GM19239 (cell line): ENCODE measurements at places on chromosomes 2 and 18.

GRCh38 chr2:70442301-70443077 lies 111.1 kb downstream of the TGFA start:
- no peak for DNase-seq

DNA sequence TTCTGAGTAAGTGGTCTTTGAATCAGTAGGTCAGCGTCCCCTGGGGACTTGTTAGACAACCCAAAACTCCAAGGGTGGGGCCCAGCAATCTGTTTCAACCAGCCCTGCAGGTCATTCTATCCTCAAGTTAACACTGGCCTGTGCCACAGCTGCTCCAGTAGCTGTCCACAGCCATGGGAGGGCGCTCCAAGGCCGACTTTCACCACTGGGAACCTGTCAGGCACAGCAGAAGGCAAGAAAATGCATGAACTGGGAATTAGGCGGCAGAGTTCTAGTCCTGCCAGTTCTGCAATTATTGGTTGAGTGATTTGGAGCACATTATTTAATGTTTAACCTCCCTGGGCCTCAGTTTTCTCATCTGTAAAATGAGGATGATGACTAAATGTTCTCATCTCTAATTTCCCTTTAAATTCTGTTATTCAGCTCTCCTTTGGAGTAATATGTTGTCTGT lies 17.4 kb upstream of the MRPL33 start:
- peak; percentile 35 for DNase-seq

- DNase-seq, result no peak
Measured at GRCh38 chr2:102764083-102764482, 2.3 kb downstream of the TMEM182 start.

GRCh38 chr18:47287911-47288585 lies 36.6 kb upstream of the SKOR2 start:
- DNase-seq, result no peak

DNA sequence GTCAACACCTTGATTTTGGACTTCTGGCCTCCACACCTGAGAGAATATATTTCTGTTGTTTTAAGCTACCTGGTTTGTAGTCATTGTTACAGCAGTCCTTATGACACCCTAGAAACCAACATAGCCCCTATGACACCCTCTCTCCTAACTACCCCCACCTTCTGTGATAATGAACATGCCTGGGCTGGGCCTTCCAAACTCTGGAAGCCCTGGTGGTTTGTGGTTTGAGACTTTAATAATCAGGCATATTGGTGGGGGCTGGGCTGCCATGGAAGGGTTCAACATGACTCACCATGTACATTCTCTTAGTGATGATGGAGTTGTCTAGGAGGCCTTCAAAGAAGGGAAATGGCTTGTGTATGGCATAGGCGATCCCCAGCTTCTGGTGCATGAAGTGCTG lies 3.3 kb downstream of the SP110 start:
- no peak for DNase-seq

GRCh38 chr18:13613099-13613498 lies 113.3 kb downstream of the FAM210A start:
- no peak for DNase-seq

GRCh38 chr2:148675708-148676107 lies 31.2 kb downstream of the EPC2 start:
- DNase-seq, result no peak

DNA sequence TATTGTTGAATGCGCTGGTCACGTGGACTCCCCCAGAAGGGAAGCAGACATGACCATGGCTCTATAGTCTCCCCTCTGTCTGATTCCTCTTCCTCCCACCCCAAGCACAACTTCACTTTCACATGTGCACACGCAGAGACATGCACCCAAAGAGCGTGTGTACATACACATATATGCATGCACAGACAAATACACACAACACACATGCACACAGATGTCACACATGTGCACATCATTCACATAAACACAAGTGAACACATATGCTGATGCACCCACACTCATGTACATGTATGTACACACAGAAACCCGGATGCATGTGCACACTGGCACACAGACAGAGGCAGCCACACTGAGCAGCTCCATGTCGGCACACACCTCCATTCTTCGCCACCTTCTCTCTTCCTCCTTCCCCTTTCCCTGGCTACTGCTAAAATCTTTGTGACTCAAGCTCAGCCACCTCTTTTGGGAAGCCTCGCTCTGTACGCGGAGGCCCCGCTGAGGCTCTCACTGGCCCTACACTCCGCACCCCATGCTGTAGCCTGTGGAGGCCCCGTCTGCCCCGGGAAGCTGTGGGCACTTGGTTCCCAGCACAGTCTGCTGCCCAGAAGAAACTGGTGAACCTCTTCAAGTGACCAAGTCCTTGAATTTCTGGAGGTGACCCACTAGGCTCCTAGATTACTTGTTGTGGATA lies 101.6 kb upstream of the TEX51 start:
- DNase-seq, result no peak

GRCh38 chr2:206354129-206354528 lies 79.7 kb downstream of the ZDBF2 start:
- DNase-seq, result no peak

DNA sequence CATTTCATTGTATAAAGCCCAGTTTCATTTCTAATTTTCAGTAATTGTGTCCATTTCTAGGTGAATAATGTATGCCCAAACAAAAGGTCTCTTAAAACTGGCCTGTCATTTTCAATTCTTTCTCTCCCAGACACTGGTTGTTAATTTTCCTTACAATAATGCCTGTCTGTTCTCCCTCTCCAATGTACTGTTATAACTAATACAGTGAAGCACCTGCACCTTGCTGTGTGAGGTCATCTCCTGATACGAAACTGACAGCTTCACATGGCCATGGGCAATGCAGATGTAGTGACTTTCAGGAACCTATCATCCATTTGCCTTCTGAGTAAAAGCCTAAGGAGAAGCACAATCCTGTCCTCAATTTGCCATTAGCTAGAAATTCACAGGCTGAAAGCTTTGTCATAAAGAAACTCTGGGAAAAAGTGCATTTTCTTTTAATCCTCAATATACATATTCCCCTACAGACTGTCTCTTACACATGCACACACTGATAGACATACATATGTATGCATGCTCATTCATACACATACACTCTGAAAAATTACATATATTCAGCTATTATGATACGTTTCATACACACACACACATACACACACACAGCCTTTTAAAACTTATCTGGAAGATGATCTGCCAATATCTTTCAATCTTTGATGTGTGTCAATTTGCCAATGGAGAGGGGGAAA lies 1030.3 kb downstream of the TDRD15 start:
- DNase-seq, result no peak

GRCh38 chr2:191866195-191866594 lies 19.3 kb upstream of the CAVIN2 start:
- no peak for DNase-seq

- no peak for DNase-seq
Measured at GRCh38 chr2:219722276-219722879, 94.9 kb downstream of the SLC4A3 start.

- DNase-seq, result no peak
Measured at GRCh38 chr2:191347154-191347553, 102.0 kb downstream of the MYO1B start.

- DNase-seq, result no peak
Measured at GRCh38 chr2:168529054-168529833, 73.2 kb downstream of the CERS6 start.

DNA sequence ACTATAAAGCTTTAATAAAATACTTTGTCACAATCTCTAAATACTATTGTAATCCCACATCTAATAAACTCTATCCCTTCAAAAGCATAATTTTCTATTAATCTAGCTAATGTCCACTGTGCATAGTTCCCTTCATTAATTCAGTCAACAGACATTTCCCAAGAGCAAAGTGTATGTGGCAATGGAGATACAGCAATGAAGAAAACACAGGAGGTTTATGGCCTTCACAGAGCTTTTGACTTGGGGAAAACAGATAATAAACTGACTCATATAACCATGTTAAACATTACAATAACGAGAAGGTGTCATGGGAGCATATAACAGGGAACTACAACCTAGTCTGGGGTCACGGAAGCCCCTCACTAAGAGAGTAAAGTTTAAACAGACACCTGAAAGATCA lies 86.3 kb downstream of the SPIRE1 start:
- DNase-seq, result no peak

DNA sequence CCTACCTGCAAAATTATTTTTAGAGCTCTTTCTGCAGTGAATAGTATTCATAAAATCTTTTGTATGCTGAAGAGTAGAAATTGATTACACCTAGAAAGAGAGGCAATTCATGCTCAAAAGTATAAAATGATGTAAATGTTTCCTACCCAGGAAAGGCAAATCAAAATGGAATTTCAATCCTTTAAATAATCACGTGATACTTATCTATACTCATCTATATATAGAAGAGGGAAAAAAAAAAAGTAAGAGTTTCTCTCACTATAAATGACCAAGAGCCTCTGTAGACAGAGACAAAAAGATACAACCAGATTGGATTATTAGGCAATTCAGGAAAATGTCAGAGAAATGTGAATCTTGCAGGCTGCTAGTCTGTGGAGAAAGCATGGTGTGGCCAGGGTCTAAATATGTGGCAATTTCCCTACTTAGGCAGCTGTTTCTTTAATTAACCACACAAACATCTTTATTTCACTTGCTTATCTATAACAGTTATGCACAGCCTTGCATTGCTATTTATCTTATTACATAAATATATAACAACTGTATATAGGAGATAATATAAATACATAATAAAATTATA lies 39.5 kb downstream of the METTL8 start:
- DNase-seq, result no peak

DNA sequence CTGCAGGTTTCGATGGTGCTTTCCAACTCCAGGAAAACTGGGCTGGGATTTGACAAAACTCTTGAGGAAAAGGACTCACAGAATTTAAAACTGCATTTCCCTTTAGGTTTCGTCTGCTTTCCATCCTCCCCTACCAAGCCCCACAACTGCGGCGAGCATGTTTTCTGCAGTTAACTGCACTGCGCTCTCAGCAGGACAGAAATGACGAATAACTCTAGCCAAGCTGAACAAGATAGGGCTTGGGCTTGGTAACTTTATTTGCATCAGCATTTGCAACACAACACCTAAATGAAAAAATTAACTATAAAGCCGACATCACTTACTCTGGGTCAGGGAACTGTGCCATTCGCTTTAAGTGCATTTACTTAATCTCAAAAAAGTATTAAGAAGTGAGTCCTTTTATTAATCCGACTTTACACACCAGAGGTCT lies 669 bp upstream of the PIKFYVE start:
- no peak for DNase-seq

- no peak for DNase-seq
Measured at GRCh38 chr2:176091329-176092258, 927 bp upstream of the HOXD13 start.

DNA sequence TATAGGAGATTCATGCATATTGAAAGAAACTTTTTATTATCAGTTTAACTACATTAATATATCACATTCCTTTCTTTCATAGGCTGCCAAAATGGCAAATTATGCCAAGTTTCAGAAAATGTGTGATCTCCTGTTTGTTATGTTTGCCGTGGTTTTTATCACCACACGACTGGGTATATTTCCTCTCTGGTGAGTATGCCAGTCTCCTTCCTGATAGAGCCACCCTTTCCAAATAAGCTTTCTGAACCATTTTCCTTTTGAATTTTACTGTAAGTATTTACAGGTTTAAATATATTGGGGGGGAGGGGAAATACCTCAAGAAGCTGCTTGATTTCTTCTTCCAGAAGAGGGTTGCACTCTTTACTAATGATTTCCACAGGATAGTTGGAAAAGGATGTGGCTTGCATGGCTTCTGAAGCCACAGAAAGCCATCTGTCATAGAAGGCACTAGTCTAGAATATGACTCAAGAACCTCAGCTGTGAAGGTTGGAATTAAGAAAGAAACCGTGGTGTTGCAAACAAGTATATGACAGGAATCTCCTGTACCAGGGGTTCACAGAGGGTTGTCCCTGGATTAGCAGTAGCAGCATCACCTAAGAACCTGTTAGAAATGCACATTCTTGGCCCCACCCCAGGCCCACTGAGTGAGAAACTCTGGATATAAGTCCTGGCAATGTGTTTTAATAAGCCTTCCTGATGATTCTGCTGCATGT lies 84.5 kb upstream of the NOSTRIN start:
- DNase-seq, result no peak

GRCh38 chr2:16647992-16648617 lies 17.5 kb downstream of the CYRIA start:
- DNase-seq, result no peak

GRCh38 chr2:16201848-16202247 lies 261.5 kb downstream of the MYCN start:
- no peak for DNase-seq

- DNase-seq, result no peak
Measured at GRCh38 chr2:109433926-109434325, 179.8 kb downstream of the SEPTIN10 start.

GRCh38 chr2:224023188-224023587 lies 15.9 kb downstream of the SERPINE2 start:
- no peak for DNase-seq

GRCh38 chr2:161159456-161160225 lies 587 bp upstream of the TANK start:
- no peak for DNase-seq

DNA sequence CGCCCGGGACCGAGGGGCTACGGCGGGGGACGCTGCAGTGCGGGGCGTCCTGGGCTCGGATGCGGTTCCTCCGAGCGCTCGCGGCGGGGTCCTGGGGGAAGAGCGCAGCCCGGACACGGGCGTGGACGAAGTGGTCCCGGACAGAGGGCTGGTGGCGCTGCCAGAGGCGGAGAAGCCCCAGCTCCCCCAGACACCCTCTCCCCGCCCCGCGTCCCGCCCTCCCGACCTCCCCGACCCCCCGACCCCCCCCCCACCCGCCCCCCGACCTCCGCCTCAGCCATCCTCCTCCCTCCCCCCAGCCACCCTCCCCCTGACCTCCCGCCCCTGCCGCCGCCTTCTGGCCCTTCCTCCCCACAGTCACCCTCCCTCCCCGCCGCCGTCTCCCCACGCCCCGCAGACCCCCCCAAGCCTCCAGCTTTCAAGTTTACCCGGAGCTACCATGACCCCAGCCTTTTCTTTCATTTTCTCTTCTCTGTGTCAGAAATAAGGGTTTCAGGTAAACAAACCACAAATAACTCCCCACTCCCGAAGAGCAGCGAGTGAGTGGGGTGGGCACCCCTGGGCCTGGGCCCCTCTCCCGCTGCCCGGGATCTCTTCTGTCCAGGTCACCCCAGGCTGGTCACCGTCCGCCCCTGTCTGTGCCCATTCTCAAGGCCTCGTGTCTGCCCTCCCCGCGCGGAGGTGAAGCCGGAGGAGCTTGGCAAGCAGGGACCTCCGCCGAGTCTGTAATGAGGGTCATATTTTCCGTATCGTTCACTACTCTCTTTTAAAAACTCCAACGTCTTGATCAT lies 5.1 kb downstream of the NFATC1 start:
- peak; percentile 79 for DNase-seq

- no peak for DNase-seq
Measured at GRCh38 chr2:47459021-47459420, 56.1 kb downstream of the MSH2 start.

GRCh38 chr2:27231921-27232320 lies 14.8 kb downstream of the CAD start:
- DNase-seq, result no peak

- DNase-seq, result no peak
Measured at GRCh38 chr2:234002281-234002680, 48.2 kb upstream of the SPP2 start.

GRCh38 chr2:162974771-162975170 lies 136.2 kb upstream of the KCNH7 start:
- DNase-seq, result no peak

GRCh38 chr18:8264861-8265411 lies 344.3 kb upstream of the RAB12 start:
- DNase-seq, result no peak
